Lower lobe of right lung (tissue), 2 donors: ENCODE measurements at places on chromosomes 4 and X. TPM values are rescaled to one million over a fixed set of nuclear protein-coding genes. Genes with fewer than 3 reads are reported as not detected.

DNA sequence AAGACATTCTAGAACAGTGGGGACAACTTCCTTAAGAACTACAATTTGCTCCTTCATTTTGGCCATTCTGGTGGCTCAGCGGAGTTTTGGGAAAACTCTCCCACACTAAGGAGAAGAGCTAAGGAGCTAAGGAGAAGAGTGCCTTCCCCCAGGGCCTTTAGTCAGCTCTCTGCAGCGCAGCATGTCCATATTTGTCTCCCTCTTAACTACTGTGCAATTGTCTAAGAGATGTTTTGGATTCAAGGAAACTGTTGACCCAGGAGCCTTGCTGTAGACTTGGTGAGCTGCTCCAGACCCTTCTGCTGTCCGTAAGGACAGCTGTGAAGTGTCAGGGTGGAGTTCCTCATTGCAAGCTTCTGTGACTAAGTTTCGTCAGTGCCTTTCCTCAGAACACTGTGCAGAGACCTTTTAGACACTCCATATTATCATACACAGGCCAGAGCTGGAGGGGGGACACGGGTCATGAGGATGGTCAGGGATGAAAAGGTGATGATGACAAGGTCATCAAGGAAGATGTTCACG is 179.0 kb downstream of the NHS start:
- DNase-seq: no peak

The ARMCX6 gene
- 36.5 TPM for total RNA-seq

The SORCS2 gene
- 5.8 TPM for total RNA-seq

- no peak for DNase-seq
Observed at GRCh38 chr4:142110136-142110535, 473.8 kb downstream of the IL15 start.

The SRPX2 gene
- total RNA-seq: 16.4 TPM
